CD4-positive, alpha-beta T cell (primary cell): ENCODE measurements at places on chromosomes 3 and 15.

DNA sequence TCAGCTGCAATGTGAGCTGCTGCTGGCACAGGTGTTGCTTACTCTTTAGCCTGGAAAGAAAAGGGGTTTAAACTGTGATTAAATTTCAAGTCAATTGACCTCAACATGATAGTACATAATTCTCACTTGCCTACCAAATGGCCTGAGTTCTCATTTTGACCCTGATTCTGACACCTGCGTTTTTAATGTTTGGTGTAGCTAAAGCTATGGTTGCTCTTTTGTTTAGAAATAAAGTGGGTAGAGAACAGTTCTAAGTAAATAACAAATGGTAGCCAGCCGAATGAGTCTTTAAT is 100.8 kb upstream of the SOX2 start:
- DNase-seq, result no peak

GRCh38 chr3:11613851-11614487 is 29.7 kb downstream of the VGLL4 start:
- DNase-seq, result no peak

- DNase-seq, result no peak
Measured at GRCh38 chr3:114674036-114674435, 380.2 kb downstream of the TIGIT start.

DNA sequence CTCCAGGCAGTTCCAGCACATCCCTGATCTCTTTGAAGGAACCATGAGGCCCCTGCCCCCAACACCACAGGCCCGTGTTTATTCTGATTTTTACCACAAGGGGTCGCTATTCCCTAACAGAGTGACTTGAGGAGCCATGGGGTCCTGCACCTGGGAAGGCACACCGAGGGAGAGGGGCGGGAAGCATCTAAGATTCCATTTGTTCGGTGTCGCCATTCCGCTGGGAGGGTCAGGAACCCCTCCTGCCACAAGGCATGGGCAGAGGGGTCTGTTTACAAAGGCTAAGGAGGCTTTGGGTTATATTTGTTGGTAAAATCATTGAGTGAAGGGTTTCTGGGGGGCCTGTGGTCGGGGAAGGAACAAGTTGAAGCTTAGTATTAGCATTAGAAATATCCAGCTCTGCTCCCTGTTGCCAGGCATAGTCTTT is 77.1 kb downstream of the WDR76 start:
- peak; percentile 29 for DNase-seq

DNA sequence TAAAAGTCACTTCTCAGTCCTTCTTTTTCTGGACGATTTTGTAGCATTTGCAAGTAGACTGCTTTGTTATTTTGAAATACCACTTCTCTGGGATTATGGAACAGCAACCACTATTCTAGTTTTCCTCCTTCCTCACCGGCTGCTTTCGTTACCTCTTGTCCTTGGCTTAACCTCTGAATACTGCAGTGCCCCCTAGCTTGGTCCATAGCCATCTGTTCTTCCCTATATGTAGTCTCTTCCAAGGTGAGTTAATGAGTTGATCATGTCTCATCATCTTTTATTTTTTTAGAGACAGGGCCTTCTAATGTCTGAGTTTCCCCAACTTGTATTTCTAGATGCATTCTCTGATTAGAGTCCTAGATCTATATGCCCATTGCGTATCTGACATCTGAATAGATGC is 694.3 kb downstream of the NTRK3 start:
- no peak for DNase-seq

GRCh38 chr15:48352474-48353072 is 21.3 kb downstream of the DUT start:
- DNase-seq, result peak; percentile 27

DNA sequence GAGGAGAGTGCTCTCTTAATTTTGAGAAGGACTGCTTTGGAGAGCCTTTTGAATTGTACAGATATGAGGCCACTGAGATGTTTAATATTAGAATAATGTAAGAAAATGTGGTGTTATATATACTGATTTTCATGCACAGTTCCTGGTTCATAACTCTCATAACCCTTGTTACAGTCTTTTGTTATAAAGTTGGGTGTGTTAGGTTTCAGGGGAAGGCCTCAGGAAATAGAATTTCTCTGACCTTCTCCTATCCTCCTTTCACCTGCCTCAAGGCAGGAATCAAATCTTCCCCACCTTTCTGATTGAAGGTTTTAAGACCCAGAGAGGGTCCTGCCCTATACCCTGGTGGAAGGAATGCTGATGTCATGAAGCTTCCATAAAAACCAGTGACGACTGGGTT is 245.9 kb downstream of the NSUN3 start:
- no peak for DNase-seq

- DNase-seq, result no peak
Measured at GRCh38 chr3:131338948-131339640, 42.5 kb upstream of the NUDT16 start.

DNA sequence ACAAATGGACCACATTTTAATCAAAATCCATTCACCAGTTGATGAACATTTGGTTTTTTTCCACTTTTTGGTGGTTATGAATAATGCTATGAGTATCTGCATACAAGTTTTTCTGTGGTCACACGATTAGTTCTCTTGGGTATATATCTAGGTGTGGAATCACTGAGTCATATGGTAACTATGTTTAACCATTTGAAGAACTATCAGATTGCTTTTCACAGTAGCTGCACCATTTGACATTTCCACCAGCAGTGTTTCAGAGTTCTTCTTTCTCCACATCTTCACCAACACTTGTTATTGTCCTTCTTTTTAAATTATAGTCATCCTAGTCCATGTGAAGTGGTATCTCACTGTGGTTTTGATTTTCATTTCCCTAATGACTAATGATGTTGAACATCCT is 33.3 kb upstream of the ATG7 start:
- no peak for DNase-seq

- DNase-seq, result no peak
Measured at GRCh38 chr3:175185903-175186302, 326.8 kb downstream of the NAALADL2 start.

GRCh38 chr15:47477341-47477740 is 240.0 kb upstream of the SEMA6D start:
- no peak for DNase-seq

DNA sequence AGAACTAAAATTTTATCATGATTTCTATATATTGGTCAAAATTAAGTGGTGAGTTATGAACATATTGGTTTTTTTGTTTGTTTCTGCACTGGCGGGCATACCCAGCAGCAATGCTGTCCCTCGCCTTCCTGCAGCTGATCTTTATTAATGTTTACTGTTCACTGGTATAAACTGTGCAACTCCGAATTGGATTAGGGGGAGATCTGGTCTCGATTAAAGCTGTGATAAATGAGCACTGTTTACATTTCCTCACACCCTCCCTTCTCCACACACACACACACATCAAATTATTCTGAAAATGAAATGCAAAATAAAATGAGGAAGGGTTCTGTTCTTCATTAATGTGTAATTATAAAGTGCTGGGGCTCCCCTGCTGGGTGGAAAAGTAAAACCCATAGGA is 48.5 kb upstream of the DAZL start:
- no peak for DNase-seq

DNA sequence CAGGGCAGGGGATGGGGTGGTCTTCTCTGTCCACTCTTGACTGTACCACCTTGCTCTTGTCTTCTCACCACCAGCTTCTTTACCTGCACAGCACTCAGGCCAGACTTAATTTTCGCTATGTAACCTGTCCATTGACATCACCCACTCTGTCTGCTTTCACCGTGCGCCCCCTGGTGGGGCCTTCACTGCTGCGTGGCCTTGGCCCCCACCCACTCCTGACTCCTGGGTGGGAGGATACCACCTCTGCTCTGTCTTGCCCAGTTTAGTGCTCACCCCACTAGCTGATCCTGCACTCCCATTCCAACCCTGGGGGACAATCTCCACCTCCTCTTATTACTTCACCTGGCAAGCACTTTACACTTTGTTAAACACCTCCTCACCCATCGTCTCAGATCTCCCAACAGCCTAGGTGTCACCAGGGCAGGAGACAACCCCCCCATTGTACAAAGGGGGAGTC is 17.7 kb downstream of the PTH1R start:
- peak; percentile 87 for DNase-seq

GRCh38 chr3:69723389-69723788 is 15.9 kb upstream of the MITF start:
- DNase-seq, result no peak

DNA sequence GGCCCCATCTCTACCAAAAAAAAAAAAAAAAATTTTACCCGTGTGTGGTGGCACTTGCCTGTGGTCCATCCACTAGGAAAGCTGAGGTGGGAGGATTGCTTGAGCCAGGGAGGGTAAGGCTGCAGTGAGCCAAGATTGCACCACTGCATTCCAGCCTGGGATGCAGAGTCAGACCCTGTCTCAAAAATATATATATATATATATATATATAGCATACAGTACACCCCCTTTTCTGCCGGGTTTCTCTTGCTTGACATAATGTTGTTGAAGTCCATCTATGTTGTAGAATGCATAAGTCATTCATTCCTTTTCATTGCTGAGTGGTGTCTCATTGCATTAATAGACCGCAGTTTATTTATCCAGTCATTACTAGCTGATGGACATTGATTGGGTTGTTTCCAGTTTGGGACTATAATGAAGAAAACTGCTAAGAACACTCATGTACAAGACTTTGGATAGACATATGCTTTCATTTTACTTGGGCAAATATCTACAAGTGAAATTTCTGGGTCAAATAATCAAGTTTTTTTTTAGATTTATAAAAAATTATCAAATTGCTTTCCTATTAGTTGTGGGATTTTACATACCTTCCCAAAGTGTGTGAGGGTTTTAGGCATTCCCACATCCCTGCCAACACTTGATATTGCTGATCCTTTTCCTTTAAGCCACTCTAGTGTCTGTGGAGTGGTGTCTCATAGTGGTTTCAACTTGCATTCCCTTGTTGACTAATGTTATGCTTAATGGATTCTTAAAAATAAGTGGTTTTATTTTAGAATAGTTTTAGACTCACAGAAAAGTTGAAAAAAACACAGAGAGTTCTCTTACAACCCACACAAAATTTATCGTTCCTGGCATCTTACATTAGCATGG is 2.1 kb upstream of the PRR20G start:
- DNase-seq, result no peak

GRCh38 chr15:90598031-90598577 is 68.4 kb downstream of the CRTC3 start:
- peak; percentile 39 for DNase-seq

DNA sequence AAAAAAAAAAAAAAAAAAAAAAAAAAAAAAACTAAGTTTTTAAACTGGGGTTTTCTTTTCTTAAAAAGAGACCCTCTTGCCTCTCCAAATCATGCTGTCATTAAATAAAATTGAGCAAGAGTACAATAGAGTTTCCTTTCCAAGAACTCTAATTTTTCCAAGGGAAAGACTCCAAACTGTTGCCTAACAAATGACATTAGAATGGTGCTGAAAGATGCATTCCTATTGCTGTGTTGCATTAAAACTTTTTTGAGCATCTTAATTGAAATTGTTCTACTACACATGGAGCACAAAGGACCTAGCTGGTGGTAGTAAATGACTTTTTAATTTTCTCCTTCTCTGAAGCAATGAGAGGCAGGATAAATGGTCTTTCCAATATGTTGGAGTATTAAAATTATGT is 469.1 kb upstream of the ARHGEF26 start:
- no peak for DNase-seq

GRCh38 chr3:71859123-71859519 is 74.2 kb upstream of the PROK2 start:
- no peak for DNase-seq

- DNase-seq, result no peak
Measured at GRCh38 chr15:88663141-88663621, 24.4 kb downstream of the ISG20 start.

GRCh38 chr3:183502237-183503181 is 53.0 kb downstream of the KLHL6 start:
- no peak for DNase-seq

- no peak for DNase-seq
Measured at GRCh38 chr3:114370537-114371174, 76.8 kb downstream of the TIGIT start.

- no peak for DNase-seq
Measured at GRCh38 chr3:160376681-160377080, 22.3 kb downstream of the IFT80 start.

- DNase-seq, result no peak
Measured at GRCh38 chr3:4078903-4079302, 224.3 kb upstream of the SETMAR start.

DNA sequence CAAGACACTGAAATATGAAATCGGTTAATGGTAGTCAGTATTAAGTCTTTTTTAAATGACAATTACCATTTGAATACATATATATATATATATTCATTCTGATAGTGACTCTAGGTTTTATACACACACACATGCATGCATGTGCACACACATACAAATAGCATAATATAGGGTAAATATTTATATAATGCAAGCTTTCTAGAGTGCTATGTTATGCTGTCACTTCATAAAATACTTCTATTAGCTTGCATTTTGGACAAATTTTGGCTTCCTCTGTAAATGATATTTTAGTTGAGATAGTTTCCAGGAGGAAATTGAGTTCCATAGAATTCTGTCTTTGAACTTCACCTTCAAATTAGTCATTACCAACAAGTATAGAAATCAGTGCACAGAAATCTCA is 89.9 kb upstream of the EPHA3 start:
- DNase-seq, result no peak

- DNase-seq, result no peak
Measured at GRCh38 chr3:141271279-141272030, 39.8 kb downstream of the PXYLP1 start.

- no peak for DNase-seq
Measured at GRCh38 chr3:53842436-53843194, 3.6 kb downstream of the CHDH start.

DNA sequence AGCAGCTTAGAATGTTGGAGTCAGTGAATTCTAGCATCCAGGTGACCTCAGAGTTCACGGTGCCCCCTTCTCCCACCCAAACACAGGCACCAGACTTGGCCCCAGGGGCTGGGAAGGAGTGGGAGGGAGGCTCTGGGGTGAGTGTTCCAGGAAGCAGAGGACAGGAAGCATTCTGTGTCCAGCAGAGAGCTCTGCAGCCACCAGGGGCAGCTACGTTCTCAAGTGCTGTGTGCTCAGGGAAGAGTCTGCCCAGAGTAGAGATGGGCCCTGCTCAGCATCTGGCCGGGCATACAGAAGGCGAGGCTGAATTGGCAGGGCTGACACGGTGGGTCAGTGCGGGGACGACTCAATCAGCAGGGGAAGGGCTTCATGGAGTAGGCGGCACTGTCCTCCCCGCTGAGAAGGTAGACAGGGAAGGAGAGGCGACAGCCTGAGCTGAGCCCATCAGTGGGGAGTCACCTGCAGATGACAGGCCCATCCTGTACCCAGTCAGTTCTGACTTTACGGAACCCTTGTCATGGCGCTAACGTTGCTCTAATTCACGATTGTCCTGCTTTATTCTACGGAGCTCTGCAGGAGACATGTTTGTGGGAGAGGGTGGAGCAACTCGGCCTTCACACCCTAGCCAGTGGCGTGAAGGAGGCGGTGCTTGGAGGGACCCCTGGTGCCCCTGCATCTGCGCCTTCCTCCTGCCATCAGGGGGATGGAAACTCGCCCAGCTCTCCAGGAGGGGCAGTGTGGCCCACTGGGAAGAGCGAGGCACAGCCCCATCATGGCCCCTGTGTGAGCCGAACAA is 82.2 kb downstream of the C3orf70 start:
- DNase-seq, result no peak
